ENCODE measurements at places on chromosomes 12 and 14.

GRCh38 chr12:30135776-30136175 is 352.0 kb upstream of the TMTC1 start:
- DNase-seq = no peak

DNA sequence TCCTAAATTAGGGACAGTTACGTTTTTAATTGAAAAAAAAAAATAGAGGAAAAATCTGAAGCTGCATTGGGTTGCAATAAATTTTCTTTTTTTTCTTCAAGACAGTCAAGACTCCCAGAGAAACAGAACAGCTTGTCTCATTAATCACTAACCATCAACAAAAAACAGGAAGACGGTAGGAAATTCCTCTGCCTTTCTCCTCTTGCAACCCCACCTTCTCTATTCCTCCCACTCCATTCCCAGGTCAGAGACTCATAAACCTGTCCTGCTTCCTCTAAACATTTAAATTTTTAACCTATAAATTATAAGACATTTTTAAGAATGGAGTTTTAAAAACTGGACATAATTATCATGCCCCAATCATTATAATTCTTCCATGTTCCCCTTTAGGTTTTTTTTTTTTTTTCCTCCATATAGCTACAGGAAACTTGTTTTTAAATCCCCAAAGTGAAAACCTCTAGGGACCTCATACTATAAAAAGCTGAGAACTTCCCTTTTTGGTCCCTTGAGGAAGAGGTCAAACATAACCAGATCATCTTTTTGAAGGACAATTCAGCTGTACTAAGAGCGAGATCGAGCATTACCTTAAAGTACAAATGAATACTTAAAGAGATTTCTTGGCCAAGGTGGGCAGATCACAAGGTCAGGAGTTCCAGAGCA is 36.0 kb downstream of the CPM start:
- peak; percentile 29 for DNase-seq

- DNase-seq = no peak
Measured at GRCh38 chr12:499837-500458, 40.2 kb downstream of the B4GALNT3 start.

DNA sequence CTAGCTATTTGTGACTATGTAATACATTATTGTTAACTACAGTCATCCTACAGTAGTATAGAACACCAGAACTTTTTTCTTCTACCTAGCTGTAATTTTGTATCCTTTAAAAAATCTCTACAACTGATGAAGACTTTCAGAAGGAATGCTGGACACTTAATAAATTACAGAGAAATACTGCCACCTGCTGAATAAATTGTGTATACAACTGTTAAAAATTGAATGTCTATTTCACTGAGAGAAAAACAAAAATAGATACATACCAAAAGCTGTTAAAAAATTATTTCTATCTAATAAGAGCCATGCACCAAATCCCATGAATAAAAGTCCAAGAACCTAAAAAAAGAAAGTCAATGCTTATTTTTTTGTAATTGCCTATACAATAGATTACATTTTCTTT is 6.6 kb downstream of the TSPAN19 start:
- no peak for DNase-seq

GRCh38 chr12:127383281-127383680 is 883.7 kb upstream of the TMEM132C start:
- DNase-seq = no peak

- DNase-seq = no peak
Measured at GRCh38 chr12:22672951-22673350, 48.0 kb downstream of the ETNK1 start.

DNA sequence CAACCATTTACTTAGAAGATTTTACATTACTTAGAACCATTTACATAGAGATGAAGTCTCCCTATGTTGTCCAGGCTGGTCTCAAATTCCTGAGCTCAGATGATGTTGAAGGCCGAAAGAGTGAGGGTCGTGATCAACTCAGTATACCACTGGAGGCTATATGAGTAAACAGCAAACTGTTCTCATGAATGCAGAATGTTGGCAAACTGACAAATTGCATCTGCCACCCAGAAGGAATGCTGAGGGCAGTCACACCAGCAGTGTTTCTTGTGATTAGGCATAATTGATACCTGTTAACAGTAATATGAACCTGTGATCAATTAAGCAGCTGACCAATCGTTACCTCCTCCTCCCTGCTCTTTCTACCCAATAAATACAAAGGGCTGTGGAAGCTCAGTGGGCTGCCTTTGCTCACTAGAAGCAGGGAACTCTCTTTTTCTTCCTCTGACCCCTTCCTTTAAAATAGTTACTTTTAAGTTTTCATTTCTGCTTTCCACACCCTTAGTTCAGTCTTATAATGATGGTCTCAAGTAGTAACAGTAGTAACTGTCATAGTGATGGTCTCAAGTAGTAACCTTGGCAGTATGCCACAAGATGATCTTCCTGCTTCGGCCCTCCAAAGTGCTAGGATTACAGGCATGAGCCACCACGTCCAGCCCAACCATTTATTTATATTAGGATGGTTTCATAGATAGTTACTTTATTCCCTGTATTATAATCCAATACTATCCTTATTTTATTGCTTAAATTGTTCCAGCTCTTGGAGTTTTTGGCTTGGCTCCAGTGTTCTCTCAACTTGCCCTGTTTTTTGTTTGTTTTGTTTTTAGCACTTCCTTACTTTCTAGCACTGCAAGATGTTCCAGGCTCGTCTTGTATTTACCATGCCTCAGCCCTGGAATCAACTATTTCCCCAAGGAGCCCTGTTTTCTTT is 25.8 kb downstream of the LIMA1 start:
- peak; percentile 38 for DNase-seq

DNA sequence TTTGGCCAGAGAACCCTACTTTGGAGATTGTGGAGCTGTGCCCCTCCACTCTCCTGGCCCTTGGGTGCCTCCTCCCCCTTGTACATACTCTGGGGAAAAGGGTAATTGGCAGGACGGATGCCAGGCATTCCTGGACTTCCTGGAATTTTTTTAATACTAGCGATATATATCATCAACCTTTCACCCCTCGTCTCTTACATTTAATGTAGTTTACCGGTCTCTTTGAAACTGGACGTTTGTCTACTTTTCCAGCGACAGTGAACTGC is 767 bp upstream of the CRY1 start:
- DNase-seq = no peak

All from suppressor macrophage (primary cell).